NCI-H1092 treated with DMSO at 0.1 percent for 48 hours (cell line): ENCODE measurements at places on chromosomes 5 and 9.
A peak's percentile ranks its signal among the peaks of the same experiment; 100 is the strongest.

GRCh38 chr9:17800418-17800817, 221.6 kb downstream of the SH3GL2 start:
- DNase-seq: no peak

DNA sequence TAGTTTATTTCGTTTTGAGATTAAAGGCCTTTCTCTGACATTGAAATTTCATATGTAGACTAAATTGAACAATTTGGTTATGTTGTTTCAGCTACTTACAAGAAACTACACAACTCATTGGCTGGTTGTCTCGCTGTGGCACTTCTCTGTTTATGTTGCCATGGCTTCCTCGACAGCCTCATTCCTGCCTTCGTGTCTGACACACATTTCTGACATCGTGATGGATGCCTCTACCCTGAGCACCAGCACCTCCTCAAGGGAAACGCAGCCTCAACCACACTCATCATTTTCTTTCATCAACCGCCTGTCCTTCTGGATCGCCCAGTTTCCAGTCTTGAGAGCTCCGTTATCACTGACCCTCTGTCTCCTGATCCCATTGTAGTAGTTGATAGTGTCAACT, 562.8 kb downstream of the PDE4D start:
- no peak for DNase-seq

GRCh38 chr5:81544351-81545018, 150.6 kb upstream of the ACOT12 start:
- no peak for DNase-seq

- DNase-seq: no peak
Observed at GRCh38 chr5:33649549-33650482, 209.1 kb downstream of the TARS1 start.

- DNase-seq: peak; percentile 86
Observed at GRCh38 chr5:8399471-8399870, 530.5 kb downstream of the MTRR start.

GRCh38 chr5:125584140-125584520, 837.7 kb upstream of the ZNF608 start:
- no peak for DNase-seq

- DNase-seq: no peak
Observed at GRCh38 chr5:150993422-150993821, 27.0 kb upstream of the GPX3 start.

DNA sequence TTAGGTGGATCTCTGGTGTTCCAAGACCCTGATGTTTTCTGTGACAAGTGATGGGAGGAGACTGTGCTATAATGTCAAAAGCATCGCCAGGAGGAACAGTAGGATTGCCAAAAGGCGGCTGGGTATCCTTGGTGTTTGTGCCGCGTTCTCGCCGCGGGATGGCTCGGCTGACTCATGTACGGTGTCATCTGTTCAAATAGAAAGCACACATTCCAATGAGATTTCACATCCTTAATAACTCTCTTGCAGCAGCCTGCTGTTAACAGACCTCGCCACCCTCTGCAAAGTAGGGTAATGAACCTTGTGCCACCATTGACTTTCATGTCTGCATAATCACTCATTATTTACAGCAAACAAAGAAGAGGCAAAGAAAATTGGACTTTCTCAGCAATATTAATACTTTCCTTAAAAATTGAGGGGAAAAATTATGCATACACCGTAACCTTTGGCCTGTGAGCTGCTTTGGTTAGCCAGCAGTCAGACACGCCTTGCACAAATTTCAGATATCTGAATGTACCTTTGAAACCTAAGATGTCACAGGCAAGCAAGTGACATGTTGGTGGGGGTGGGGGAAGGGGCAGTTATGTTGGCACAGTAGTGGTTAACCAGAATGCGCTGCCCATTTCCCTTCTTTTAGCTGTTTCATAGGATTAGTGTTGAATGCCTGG, 289.4 kb downstream of the EFNA5 start:
- no peak for DNase-seq

DNA sequence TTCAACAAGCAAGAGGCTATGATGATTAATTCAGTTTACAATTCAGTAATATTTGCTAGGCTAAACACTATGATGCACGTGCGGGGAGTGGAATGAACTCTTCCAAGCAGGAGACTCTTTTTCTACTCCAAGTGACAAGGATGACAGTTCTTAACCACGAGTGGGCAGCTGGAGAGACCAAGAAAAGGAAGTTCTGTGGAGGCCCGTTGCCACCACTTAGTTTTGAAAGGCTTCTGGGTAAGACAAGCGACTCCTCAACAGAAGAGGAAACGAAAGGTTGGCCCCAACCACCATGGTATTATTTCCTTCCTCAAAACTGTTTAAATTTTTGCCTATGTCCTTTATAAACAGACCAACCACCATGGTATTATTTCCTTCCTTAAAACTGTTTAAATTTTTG, 2.8 kb downstream of the DCAF12 start:
- no peak for DNase-seq

GRCh38 chr9:132210472-132211145, 48.8 kb downstream of the NTNG2 start:
- DNase-seq: no peak

- DNase-seq: no peak
Observed at GRCh38 chr9:128727640-128728248, 3.8 kb upstream of the ZDHHC12 start.

- no peak for DNase-seq
Observed at GRCh38 chr5:42591015-42591414, 165.6 kb upstream of the CCDC152 start.

GRCh38 chr9:108316630-108317029, 539.2 kb downstream of the ACTL7B start:
- DNase-seq: no peak

DNA sequence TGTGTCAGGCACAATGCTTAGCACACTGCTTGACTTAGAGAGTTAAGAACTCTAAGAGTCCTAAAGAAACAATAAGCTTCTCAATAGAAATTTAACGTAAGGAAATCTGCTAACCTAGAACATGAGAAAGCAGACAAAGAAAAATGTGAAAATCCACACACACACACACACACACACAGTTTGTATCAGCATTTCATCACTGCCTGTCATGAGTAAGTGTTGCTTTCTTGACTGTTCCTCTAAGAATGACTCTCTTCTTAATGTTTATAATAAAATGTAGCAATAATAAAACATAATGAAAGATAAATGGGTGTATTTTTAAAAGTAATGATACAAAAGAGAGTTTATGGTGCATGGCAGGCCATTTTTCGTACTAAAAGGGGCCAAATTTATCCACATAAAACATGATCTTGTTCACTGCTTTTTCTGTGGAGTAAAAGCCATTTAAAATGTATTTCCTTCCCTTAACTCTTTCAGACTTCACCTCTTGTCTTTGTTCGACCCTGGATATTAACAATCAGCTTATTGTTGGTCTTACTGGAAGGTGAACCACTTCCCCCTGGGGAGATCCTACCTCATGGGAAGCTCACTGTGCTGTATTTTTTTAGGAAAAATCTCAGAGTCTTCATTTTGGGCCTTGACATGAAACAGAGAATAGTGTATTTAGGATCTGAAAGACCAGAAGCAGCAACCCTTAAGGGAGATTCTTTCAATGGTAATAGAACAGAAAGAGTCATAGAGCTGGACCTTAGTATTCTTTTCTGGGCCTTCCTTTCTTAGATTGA, 107.3 kb upstream of the ANKRD55 start:
- no peak for DNase-seq

DNA sequence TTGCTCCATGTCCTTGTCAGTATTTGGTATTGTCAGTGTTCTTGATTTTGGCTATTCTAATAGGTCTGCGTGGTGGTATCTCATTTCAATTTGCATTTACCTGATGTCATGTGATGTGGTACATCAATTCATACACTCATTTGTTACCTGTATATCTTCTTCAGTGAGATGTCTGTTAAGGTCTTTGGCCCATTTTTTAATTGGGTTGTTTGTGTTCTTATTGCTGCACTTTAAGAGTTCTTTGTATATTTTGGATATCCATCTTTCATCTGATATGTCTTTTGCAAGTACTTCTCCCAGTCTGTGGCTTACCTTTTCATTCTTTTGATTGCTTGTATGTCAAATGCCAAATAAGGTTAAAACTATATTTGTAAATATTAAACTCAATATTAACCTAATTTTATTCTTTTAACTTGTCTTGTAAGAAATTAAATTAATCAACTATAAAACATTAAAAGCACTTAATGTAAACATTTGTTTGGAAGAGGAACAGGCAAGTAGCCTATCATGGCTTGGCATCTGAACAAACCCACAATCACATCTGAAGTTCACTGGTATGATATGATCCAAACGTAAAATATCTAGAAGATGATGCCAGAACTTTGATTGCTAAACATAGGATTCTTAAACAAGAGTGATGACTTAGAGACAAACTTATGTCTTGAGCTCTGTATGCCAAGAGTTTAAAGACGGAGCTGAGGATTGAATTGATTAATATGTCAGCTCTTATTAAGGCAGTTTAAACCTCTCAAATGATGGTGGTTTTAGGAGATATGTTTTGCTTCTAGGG, 587.3 kb downstream of the ANXA1 start:
- no peak for DNase-seq
